ENCODE measurements at places on chromosomes 2 and 18.

DNA sequence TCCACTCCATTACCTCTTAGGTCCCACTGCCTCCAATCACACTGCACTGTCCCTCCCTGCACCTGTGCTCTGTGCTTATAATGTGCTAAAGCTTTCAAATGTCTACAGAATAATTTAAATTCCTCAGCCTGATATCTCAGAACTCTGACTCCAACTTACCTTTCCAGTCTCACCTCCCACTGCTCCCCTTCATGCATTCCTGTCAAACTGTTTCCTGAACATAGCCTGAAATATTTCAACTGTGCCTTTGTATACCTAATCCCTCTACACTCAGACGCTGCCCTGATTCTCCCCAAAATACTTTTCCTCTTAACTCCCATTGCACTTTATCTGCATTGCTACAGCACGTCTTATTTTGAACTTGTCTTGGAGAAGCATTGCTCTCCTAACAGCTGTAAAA is 40.5 kb downstream of the CHMP3 start:
- DNase-seq: no peak

GRCh38 chr2:200185628-200186000 is 120.9 kb upstream of the SPATS2L start:
- DNase-seq: no peak

DNA sequence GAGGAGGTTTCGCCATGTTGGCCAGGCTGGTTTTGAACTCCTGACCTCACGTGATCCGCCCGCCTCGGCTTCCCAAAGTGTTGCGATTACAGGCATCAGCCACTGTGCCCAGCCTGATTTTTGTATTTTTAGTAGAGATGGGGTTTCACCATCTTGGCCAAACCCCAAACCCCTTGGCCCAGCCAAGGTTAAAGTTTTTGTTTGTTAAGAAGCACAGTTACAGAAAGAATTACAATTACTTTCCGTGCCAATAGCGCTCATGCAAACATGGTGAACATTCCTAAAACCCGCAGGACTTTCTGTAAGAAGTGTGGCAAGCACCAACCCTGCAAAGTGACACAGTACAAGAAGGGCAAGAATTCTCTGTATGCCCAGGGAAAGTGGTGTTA is 26.1 kb downstream of the ITSN2 start:
- DNase-seq: no peak

- no peak for DNase-seq
Measured at GRCh38 chr2:144310484-144310883, 209.4 kb downstream of the ZEB2 start.

DNA sequence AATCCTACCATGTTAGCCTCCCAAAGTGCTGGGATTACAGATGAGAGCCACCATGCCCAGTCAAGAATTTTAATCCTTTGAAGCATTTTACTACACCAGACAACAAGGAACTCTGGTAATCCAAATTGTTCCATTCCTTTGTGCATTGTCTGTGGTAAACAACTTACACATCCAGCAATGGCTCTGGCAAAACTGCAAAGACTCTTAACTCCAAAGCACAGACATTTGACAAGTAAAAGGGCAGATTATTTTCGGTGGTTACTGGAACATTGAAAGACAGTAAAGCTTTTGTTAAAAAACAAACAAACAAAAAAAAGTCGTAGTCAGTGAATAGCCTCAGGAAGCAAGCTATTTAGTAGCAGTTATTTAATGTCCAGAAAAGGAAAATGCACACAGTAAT is 33.2 kb upstream of the RMND5A start:
- no peak for DNase-seq

GRCh38 chr2:1688161-1688560 is 56.2 kb downstream of the PXDN start:
- no peak for DNase-seq

- DNase-seq: no peak
Measured at GRCh38 chr2:63035660-63036059, 15.0 kb upstream of the OTX1 start.

DNA sequence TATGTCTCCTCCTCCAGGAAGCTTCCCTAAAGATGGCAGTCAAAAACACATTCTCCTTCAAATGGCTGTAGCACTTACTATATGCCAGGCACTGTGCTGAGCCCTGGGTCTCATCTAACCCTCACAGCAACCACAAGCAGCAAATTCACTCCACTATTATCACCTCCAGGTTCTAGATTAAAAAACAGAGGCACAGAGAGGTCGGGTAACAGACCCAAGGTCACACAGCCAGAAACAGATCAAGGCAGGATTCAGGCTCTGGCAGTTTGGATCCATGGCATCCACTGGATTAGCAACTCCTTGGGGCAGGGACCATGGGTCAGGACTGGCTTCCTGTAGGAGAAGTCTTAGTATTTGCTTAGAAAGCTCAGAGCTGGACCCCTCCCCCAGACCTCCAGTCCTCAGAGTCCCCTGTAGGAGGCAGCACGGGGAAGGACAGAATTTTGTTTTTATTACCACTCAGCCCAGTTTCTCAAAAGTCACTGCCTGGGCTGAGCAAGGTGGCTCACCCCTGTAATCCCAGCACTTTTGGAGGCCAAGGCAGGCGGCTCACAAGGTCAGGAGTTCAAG is 34.4 kb downstream of the ZFP36L2 start:
- DNase-seq: peak; percentile 68

DNA sequence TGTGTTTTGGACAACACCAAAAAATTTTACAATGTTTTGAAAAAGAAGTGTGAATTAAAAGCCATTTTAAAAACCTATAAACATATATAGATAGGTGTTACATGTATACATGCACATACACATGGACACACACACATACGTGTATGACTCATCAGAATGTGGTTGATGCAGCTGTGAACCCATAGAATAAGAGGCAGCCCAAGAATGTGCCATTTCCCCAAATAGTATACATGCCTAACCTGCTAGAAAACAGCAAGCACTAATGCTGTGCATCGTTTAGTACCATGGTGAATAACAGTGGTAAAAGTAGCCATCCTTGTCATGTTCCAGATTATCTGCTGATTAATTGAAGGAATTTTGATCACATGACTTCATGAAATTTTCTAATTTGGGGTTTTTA is 149.0 kb downstream of the DSEL start:
- no peak for DNase-seq

DNA sequence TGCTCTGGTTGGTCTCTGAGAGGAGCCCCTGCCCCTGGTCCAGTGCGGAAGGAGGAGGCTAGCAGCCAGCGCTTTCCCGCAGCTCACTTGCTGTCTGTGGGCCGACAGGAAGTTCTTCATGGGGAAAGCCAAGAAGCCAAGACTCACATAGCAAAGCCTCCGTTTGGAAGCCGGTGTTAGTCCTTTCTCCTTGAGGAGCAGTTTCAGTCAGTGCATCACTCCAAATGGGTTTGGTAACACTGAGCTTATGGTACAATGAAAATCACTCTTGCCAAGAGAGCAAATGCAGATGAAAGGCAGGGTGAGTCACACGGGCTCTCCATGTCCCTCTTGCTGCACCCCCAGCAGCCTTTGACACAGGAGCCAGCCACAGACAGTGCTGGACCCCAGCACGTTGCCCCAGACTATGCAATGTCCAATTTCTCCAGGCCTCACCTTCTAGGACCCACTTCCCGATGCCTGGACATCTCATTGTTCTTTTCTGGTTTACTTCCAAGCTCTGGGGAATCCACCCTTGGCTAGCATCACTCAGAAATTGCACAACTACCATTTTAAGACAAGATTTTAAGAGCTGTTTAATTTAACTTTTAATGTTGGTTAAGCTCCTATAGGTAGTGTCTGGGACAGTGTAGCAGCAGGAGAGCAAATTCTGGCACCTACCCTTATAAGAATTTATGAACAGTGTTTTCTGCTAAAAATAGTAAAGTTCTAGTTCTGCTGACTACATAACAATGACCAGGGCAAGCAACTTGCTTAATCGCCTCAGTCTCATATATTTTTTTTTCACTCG is 174.9 kb downstream of the ASB1 start:
- DNase-seq: no peak

DNA sequence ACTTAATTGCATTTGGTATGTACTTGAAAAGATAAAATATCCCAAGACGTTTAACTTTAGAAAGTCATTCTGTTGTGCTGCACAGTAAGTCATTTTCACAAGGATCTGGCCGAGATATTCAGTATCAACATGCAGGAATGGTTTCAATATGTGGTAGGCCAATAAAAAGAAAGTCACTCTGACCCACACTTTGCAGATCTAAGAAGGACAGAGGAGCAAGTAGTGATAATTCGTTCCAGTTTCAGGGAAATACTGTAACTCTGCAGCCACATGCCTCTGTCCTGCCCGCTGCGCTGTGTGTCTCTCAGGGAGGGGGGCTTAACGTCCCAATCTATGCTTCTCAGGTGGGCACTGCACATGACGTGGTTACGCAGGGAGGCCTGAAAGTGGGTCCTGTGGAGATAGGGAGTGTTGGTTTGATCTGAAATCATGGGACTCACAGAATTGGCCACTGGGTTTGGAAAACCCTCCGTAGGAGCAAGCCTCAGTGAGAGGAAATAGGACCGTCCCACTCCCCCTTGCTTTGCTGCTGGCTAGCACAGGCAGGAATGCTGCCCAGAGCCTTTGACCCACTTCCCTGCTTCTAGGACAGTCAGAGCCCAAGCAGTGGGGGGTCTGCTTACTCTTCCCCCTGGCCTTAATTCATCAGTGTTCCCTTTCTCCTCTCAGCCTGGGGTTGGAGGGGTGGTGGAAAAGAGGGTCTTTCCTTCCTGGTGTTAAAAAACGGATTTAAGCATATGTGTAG is 314.7 kb upstream of the SPRED2 start:
- no peak for DNase-seq

GRCh38 chr18:42925036-42925435 is 190.4 kb downstream of the RIT2 start:
- DNase-seq: no peak

GRCh38 chr2:25618676-25619075 is 54.7 kb downstream of the DTNB start:
- no peak for DNase-seq

- no peak for DNase-seq
Measured at GRCh38 chr2:11642972-11643371, 27.0 kb downstream of the NTSR2 start.

DNA sequence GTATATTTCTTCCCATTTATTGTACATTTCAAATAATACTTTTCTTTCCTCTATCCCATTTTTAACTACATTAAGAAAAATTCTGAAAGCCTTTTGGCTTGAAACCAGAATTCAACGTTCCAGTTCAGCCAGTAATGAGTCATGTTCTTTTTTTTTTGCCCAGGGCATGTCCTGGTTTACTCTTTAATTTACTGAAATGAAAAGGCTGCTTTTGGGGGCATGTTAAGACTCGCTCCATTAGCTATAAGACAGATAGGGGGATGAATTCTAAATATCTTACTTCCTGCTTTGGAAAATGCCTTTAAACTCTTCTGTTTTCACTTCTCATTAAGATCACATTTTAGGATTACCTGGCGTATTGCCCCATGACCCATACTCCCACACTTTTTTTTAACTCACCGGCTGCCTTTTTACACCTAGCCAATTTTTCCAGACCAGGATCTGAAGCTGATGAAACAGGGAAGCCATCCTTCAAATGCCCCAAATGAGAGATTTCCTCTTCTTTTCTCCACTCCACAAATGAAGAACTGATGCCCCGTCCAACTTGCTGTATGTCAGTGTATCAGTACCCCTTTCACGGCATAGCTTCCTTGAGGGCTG is 585 bp downstream of the ABCA12 start:
- DNase-seq: no peak

DNA sequence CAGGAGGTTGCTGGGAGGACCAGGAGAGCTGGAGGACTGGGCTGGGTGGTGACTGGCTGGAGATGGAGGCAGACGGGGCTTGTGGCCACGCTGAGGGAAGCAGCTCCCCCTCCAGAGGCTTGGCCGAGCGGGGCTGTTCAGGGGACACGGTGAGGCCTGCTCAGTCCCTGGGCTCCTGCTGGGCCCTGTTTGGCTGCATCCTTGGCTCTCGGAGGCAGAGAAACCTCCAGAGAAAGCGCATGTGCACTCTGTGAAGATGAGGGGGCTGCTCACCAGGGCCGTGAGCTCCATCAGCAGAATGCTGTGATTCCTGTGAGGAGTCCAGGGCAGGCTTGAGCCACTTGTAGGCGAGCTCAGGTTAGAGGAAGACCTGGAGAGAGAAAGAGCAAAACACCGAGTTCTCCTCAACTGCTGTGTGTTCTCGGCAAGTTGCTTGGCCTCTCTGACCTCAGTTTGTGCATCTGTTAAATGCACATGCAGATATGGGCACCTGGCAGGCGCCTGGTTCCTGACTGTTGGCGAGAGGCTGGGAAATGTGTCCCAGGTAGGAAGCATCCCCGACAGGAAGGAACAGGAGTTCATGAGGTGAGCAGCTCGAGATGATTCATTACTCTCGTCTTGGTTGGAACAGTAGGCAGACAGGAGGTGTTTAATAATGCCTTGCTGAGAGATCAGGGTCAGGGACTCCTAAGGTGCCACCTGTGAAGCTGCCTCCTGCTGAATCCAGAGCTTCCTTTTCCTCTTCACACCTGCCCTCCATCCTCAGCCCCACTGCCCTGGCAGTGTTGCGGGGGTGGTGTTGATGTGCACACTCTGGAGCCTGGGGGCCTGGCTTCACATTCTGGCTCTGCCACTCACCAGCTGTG is 941 bp downstream of the ZAP70 start:
- peak; percentile 62 for DNase-seq

DNA sequence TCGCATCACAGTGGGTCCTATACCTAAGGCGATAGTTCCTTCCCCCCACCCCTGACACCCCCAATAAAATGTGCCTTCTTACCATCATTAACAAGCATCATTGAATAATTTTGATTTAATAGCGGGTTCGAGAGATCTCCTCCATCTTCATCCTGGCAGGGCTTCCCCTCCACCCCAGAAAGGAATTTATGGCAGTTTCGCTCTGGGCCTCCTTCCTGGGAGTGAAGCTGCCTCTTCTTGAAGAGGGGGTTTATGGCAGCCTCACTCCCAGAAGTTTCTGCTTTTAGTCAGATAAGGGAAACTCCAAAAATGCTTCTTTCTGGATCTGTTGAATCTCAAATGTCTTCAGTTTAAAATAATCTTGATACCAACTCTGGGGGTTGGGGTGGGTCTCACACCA is 45.7 kb downstream of the RRM2 start:
- no peak for DNase-seq

DNA sequence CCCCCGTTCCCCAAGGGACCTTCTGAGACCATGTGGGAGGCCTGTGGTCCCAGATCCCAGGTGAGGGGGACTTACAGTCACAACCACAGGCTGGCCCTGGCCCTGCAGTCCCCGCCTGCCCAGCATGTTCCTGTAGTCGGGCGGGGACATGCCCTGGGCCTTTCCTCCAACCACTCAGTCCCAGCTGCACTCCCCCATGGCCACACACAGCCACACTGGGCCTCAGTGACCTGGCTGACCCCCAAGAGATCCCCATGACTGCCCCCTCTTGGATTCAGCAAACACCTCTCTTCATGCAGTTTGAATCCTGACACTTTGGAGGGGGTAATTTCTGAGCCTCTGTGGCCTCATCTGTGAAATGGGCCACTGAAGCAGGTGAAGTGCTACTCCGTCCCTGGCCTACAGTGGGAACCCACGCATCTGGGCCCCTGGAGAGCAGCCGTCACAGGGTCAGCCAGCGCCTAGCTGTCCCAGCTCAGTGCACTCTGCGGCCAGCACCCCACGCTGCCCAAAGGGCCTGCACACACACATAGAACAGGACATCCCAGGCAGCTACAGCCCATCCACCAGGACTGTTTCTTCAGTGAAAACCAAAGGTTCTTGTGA is 12.7 kb upstream of the ARHGEF4 start:
- peak; percentile 58 for DNase-seq

All from activated CD8-positive, alpha-beta T cell treated with anti-CD3 and anti-CD28 coated beads for 36 hours (primary cell).